ENCODE measurements at places on chromosomes 1 and 21.

DNA sequence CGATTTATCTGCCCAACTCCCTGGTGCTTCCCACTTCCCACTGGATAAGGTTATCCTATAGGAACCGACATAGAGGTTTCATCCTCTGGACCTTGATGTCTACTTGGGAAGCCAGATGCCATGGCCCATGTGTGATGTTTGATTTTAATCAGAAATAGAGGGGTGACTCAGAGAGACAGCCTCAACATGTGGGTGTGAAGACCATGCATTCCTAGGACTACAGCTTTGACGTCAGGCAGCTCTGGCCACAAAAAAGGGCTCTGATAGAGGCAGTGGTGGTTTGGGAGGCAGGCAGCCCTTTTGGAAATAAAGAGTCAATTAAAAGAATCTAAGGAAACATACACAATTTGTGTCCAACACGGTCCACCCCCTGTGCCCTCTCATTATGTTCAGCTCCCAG lies 5.2 kb upstream of the SH2D2A start:
- DNase-seq = no peak

DNA sequence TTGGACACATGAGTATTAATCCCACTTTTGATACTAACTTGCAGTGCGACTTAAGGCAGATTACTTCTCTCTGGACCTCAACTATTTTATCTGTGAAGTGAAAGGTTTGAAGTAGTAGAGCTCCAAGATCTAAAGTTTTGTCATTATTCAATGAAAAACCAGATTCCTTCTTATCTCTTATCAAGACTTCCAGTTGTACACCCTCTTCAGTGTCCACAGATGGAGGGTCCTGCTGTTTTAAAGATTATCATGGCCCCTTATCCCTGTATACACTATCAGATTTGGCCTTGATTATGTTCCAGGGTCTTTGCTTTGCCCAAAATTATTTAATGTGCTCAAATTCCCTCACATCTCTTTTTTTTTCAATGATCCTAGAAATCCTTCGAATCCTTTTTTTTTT lies 1.1 kb downstream of the C1orf50 start:
- no peak for DNase-seq

- no peak for DNase-seq
These were observed 34.8 kb downstream of the CD34 start for GRCh38 chr1:207876131-207876530.

DNA sequence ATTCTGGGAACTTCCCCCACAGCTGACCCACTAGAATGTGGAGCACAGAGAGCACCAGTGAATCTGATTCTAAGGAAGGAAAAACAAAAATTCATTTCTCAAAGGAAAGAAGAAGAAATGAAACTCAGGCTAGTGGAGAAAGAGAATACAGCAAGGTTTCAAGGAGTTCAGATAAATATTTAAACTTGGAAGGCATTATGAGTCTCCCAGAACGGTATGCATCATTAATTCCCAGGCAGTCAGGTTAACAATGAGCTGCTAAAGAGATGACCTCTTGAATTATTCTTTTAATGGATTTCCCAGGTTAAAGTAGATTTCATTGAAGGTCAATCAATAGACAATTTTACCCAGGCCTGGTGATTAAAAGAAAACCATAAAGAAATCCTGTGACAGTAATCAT lies 103.6 kb upstream of the KAZN start:
- DNase-seq = no peak

- no peak for DNase-seq
These were observed 43.1 kb upstream of the KANK4 start for GRCh38 chr1:62362061-62362917.

GRCh38 chr1:60126723-60127122 lies 53.2 kb upstream of the C1orf87 start:
- no peak for DNase-seq

GRCh38 chr1:206447792-206448191 lies 22.5 kb upstream of the IKBKE start:
- DNase-seq = no peak

Data from lower lobe of right lung (tissue), 2 donors.